Stimulated activated CD8-positive, alpha-beta memory T cell treated with anti-CD3 and anti-CD28 coated beads, Interleukin-4, amount 100 ng/mL, for 1 hour (primary cell): ENCODE measurements at places on chromosomes 3 and 15.

DNA sequence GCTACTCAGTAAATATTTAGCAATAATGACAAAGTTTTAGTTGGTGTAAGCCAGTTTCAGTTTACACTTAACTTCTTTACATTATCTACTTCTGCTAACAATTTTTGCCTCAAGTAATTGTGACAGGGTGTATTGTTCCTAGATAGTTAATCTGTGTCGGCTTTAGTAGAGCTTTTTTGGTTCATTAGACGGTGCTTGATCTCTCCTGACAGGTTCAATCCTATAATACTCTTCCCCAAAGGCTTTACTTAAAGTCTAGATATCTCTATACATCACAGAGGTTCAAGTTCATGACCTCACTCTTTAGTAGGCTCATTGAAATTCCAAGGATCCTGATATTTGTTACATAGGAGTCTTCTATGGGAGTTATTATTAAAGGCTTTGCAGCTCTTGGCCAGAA, 365.6 kb upstream of the DPPA4 start:
- no peak for DNase-seq

GRCh38 chr15:64586984-64587383, 126.6 kb downstream of the ZNF609 start:
- no peak for DNase-seq

DNA sequence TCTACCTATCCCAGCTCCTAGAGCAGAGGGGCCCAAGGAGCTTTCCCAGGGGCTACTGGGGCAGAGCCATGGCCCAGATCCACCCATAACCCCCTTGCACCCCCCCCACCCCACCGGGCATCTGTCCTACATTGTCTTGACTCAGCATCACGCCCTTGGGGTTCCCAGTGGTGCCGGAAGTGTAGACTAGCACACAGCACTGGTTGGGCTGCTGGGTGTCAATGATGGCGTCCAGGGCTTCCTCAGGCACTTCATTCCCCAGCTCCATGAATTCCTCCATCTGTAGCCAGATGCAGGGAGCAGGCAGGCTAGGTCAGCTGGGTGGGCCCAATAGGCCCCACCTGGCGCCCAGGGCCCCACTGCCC, 33.2 kb downstream of the IDH3A start:
- DNase-seq = no peak

DNA sequence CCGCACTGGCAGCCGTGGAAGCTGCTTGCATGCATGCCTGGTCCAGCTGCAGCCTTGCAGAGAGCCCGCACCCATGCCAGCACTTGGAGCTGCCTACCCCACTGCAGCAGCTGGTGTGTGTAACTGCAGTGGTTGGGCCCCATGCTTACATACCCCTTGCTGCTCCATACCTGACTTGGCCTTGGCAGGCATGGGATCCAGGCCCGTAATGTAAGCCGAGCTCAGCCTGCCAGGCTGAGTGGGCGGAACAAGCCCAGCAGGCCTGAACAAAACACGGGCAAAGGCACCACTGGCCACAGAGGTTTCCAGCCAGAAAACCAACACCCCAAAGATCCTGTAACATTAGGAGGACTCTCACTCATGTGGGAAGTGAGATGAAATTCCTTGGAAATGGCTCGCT, 48.3 kb downstream of the SLC6A20 start:
- no peak for DNase-seq

DNA sequence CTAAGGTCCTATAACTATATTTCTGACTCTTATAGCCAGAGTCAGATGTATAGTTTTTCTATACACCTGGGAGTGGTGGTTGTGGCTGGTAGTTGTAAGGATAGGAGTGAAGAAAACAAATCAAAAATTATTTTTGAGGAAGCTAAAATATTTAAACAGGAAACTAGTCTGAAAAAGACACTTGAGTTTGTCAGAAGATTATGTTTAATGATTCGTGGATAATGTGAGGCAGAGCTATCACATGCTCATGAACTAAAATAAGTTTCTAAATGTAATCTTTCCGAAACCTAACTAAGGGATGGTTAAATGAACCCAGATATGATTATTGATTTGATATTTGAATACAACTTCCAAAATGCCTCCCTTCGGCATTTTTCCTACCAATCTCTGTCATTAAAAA, 30.4 kb downstream of the GABRR3 start:
- DNase-seq = no peak

DNA sequence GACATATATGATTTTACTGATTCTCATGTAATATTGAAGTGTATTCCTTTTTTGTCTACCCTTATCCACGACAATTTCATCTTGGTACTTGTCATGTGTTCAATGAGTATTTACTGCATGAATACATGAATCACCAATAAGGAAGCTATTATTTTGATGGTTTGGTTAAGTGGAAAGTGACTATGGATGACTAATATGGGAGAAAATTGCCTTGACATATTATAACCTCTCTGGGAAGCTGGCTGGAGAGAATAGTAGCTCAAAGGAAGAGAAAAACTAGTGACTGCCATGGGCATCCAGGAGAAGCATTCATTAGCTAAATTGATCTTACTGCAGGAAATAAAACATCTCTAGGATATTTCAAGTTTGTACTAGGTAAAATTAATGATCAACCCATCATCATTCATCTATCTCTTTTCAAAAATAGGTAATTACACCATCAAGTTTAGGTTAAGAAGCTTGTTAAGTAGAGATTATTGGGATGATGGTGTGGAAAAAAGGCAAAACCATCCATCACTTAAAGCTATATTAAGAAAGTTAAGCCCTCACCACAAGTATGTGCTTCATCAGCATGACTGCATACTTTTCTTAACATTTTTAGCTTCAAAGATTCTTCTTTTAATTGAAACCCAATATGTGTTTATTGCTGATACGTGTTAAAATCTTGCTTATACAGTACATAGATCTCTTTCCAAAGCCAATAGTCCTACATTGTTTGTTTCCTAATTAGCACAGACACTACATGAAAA, 455.2 kb upstream of the ARPP21 start:
- no peak for DNase-seq

GRCh38 chr15:72482275-72482674, 8.1 kb downstream of the ARIH1 start:
- no peak for DNase-seq

DNA sequence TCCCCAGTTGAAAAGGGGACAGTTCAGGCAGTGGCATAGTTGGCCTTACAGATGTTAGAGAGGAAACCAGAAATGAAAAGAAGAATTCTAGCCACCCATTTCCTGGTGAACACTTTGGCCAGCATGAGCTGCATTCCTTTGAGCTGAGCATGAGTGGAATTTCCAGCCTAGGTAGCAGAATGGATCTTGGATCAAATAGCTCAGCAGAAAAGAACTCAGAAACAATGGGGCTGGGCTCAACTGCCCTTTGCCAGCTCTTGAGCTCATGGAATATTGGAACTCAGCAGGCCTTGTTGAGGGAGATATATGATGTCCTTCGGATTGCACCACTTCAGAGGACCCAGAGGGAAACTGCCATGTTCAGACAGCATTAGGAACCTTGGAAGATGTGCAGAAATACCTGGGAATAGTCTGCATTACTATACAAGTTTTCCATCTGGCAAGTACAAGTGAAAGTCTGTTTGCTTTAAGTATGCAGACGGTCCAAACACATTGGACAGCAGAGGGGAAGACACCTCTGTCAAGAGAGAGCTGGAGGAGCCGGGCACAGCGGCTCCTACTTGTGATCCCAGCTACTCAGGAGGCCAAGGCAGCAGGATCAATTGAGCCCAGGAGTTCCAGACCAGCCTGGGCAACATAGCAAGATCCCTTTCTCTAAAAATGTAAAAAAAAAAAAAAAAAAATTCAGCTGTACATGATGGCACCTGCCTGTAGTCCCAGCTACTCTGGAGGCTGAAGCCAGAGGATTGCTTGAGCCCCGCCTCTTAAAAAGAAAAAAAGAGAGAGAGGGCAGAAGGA, 3.1 kb upstream of the CDV3 start:
- DNase-seq = no peak

- no peak for DNase-seq
Measured at GRCh38 chr15:100042558-100042957, 299.2 kb downstream of the ADAMTS17 start.

GRCh38 chr15:48397841-48398240, 66.6 kb downstream of the DUT start:
- no peak for DNase-seq

DNA sequence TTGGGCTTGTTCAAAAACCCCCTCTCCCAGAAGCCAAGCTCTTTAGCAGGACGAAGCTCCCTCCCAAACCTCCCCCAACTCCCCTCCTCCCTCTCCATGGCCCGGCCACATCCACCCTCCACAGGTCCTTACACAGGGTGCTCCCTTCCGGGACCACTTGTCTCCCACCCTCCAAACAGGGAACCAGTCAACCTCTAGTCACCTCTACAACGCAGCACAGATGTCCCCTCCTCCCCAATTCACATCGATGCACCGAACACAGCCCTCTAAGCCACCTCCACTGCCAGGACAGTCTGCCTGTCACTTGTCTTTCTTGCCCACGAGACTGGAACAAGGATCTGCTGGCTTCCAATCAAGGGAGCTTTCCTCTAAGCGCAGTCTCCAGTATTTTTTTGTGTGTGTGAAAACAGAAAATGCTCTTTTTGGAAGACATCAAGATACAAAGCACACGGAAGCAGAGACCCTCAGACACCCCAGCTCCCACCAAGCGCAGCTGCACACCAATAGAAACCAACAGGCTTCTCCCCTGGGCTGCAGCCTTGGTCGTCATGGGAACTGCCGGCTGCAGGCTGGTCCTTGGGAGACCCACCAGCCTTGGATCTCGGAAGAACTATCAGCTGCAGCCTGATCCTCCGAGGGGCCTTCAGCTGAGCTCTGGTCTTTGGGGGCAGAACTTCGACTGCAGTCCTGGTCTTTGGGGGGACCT, 26.5 kb downstream of the IQSEC1 start:
- no peak for DNase-seq

DNA sequence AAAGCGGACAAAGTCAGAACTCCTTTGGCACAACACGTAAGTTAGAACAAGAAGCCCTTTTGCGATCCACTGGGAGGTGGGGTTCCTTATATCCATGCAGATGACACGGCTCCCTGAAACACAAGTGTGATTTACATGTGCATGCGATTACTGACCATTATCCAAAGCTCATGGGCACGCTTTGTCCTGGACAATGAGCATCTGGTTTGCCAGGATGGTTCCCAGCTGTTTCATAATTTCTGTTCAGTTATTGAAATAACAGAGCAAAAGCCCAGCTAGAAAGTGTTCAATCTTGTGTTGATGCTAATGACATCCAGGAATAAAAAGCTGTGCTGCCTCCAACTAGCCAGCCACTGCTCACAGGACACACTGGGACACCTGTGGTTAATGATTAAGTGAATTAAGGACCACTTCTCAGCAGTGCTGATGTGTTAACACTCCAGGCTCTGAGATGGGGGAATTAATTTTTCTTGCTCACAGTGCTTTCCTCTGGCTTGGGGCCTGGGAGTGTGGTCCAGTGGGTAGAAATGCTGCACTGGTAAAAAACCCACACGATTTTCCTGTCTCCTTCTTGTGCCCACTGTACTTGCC, 123.1 kb upstream of the SLC2A2 start:
- DNase-seq = no peak

- DNase-seq = no peak
Measured at GRCh38 chr15:67979281-67979680, 74.8 kb upstream of the PIAS1 start.

DNA sequence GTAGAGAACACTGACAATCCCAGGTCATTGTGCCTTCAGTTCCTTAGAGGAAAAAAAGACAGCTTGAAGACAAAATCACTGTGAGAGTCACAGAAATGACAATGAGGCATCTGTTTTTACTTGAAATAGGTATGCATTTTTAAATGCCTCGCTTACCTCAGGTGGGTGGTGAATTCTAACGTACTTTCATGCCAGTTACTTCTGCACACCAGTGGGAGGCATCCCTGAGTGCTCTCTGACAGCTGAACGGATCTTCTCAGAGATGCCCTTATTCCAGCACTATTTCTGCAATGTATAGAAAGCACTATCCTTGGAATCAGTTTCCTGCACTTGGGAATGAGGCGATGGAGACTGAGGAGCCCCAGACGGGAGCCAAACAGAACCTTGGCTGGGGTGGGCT, 16.2 kb downstream of the DPH3 start:
- DNase-seq = no peak

- no peak for DNase-seq
Measured at GRCh38 chr3:111033470-111034050, 38.1 kb upstream of the NECTIN3 start.

DNA sequence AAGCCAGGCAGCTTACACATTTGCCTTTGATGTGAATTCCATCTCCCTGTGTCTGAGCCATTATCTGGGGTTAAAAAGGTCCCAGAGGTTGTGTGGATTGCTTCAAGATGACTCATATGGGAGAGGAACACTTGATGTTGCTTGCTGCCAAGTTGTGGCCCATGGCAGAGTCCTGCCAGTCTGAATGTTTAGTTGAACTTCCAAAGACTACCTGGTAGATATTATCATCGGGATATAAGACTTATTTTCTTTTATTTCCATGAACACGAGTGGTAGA, 85.6 kb downstream of the TJP1 start:
- DNase-seq = no peak

DNA sequence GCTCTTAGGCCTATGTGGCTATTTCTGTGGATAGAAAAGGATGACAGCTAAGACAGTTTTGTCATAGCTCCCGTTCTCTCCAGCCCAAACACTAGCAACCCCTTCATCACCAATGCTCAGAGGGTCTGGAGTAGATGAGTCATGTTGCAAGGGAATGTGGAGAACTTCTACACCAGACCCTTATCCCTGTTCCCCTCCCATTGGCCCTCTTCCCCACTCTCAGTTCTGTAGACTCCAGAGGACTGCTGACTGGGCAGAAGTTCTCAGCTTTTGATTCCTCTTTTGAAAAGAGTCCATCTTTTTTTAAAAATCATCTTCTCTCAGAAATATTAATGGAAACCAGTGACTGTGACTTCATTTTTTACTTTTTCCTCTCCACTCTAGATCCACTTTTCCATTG, 2.4 kb upstream of the MYZAP start:
- DNase-seq = no peak

GRCh38 chr3:134803051-134803505, 8.0 kb downstream of the EPHB1 start:
- DNase-seq = no peak

DNA sequence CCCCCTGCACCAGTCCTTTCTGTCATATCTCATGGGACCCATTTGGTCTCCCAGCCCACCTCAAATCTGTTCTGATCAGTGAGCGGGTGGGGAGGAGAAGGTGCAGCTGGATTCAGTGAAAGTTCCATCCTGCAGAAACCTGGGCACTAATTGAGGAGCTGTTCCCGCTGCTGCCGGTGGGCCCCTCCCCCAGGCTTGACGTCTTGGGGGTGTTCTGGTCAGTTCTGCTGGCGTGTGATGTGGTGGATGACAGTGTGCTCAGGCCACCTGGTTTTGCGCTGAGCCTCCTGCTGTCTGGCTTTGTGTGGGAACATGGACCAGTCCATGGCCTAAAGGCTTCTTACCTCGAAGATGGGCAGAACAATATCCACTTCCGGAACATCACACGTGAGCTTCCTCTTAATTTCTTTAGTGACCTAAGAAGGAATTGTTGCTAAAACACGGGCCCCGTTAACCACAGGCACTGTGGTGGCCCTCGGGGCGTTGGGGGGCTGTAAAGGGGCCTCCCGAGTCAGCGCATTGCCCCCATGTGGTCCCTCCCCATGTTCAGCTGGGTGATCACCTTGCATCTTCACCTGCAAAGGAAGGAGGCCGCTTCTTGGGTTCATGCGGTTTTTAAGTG, 59.7 kb downstream of the RGMA start:
- no peak for DNase-seq
